ENCODE measurements at places on chromosomes 7 and 10.

GRCh38 chr10:13809427-13809826, 222.7 kb downstream of the PRPF18 start:
- no peak for DNase-seq

DNA sequence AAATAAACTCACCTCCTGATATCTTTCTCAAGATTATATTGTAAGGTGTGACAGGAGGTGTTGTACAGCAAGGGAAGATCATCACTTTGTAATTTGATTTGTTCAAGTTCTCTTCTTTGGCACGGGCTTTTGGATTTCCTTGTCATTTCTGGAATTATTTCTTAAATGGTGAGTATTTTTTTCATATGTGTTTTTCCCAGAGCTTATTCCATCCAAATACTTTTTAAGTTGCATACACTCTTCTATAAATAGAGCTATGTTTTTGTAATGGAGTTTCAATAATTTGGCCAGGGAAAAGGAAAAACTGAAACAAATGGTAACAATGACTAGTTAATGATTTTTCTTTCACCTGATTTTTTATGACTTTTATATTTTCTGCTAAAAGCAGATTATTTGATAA, 92.5 kb downstream of the CFAP58 start:
- DNase-seq = no peak

- DNase-seq = no peak
These were observed 94.1 kb downstream of the HBP1 start for GRCh38 chr7:107262857-107263256.

DNA sequence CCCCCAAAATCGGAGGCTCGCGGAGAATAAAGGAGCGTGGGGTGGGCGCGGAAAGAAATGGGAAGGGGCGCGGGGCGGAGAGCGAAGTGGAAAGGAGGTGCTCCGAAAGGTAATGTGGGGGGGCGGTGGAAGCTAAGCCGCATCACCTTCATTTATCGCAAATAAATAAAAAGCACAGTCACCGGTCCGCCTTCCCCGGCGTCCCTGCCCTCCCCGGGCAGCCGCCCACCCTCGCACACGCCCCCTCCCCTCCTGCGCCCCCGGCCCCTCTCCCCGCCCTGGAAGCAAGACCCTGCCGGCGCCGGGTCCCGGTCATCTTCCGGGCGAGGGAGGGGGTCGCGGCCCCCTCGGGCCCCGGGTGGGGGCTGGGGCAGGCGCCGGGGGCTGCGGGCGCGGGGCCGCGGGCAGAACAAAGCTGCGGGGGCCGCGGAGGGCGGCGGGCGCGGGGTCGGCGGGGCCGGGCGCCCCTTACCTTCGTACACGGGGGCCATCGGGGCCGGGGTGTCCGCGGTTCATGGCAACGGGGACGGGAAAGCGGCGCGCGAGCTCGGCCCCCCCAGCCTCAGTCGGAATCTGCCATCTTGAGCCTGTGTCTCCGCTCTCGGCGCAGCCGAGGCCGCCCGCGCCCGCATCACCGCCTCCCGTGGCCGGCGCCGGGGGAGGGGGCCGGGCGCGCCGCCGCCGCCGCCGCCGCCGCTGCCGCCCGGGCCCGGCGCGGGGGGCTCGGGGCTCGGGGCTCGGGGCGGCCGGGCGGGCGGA, 486 bp downstream of the HIPK2 start:
- peak; percentile 72 for DNase-seq

- DNase-seq = no peak
These were observed 683.2 kb upstream of the LRRN3 start for GRCh38 chr7:110407706-110408105.

- peak; percentile 71 for DNase-seq
These were observed 12.1 kb upstream of the SHH start for GRCh38 chr7:155824227-155824886.

All from upper lobe of right lung (tissue), 1 donor.